ENCODE measurements at places on chromosomes 3 and 15.

DNA sequence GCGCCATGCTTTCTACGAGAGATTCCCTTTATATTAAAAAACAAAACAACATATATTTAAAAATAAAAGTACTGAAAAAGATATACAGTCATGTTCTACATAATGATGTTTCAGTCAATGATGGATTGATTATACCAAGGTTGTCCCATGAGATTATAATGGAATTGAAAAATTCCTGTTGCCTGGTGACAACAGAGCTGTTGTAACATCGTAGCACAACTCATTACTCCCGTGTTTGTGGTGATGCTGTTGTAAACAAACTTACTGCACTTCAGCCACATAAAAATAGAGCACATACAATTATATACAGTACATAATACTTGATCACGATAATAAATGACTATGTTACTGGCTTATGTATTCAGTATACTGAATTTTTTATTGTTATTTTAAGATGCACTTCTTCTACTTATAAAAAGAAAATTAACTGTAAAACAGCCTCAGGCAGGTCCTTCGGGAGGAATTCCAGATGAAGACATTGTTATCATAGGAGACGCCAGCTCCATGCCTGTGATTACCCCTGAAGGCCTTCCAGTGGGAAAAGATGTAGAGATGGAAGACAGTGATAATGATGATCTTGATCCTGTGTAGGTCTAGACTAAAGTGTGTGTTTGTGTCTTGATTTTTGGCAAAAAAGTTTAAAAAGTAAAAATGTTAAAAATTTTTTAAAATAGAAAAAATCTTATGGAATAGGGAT, 11.7 kb downstream of the CCR1 start:
- no peak for DNase-seq

GRCh38 chr3:185711255-185711870, 113.5 kb downstream of the IGF2BP2 start:
- DNase-seq = no peak

- DNase-seq = no peak
Observed at GRCh38 chr15:98231696-98232440, 271.4 kb downstream of the ARRDC4 start.

DNA sequence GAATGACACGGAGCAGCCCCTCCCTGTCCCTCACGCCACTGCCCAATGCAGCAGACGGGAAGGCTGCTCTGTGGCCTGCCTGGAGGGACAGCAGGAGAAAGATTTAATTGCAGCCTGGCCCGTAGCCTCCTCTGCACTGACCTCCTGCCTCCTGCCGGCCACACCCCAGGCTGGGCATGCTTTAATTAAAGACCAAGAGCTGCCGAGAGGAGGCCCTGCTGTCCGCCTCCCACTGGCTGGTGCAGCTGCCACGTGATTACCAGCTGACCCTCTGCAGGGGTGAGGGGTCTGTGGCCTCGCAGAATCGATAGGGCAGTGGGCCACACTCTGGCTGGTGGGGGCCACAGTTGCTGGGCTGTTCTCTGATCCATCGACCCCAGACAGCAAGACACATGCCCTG, 100.2 kb upstream of the PRR23E start:
- no peak for DNase-seq

DNA sequence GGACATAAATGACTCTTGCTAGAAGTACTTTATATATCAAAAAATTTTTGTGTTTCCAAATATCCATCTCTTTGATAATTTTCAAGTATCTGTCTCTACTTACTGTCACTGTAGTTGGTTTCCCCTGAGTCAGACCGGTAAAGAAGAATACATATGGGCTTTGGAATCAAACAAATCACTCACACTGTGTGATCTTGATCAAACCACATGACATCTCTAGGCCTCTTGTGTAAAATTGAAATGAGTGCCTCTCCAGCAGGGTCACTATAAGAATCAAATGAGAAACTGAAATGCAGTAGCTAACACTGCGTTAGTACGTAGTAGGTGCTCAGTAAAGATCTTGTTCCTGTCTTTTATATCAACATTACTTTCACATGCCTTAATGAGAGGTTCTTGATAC, 314.6 kb upstream of the STT3B start:
- no peak for DNase-seq

DNA sequence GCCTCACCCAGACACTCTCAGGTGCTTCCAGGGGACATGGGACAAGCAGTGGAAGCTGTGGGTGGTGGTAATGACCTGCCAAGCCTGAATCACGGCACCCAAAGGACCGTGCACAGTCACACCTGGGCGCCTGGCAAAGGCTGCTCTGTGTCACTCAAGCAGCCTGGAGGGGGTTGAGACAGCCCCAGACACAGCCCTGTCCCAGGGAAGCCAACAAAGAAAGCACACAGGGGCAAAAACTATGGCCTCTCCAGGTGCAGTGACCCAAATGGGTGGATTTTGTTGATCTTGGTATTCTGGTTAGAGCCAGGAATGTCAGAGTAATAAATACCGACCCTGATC, 15.0 kb upstream of the OCA2 start:
- no peak for DNase-seq

DNA sequence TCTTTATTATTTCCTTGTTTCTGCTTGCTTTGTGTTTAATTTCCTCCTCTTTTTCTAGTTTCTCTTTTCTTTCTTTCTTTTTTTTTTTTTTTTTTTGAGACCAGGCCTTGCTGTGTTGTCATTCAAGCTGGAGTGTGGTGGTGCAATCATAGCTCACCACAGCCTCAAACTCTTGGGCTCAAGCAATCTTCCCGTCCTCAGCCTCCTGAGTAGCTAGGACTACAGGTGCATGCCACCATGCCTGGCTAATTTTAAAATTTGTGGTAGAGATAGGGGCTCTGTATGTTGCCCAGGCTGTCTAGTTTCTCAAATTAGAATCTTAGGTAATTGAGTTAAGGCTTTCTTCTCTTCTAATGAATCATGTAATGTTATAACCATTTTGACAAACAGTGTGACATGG, 22.4 kb downstream of the SLMAP start:
- no peak for DNase-seq

DNA sequence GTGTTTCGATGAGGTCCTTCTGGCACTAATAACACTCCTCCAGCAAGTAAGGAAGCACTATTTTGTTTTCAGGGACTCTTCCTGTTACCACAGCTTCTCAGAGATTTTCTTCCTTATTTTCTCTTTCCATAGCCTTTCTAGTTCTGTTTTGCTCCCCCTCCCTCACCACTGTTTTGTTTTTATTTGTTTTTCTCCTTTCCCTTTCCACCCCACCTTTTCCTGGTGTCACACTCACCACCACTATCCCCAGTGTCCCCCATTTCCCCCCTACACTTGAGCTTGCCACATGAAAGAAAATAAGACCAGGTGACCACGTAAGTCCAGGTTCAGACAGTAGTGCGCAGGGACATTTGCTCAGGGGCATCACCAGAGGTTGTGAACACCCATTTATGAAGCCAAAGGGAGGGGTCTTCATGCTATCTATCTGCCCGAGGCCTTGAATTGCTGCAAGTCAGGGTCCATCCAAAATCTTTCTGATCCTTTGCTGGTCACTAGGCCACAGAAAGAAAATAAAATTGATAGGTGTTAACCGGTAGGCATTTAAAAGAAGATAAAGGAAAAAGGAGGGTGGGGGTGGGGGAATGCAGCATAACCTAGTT, 1.4 kb upstream of the RFTN1 start:
- no peak for DNase-seq

DNA sequence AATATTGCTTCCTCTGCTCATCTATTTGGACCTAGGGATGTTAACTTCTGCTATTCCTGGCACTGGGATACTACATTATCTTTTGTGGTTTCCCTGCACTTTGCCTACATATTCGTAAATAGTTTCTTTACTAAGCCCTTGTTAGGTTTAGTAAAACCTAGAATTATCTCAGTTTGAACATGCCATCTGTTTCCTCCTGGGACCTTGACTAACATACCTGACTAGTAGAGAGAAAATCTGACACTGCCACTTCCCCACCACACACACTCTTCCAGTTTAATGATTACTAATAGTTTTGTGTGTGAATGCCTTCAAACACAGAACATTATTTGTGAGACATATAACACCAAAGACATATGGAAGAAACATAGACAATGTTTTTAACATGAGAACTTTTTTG, 28.2 kb upstream of the SOX2 start:
- DNase-seq = no peak

DNA sequence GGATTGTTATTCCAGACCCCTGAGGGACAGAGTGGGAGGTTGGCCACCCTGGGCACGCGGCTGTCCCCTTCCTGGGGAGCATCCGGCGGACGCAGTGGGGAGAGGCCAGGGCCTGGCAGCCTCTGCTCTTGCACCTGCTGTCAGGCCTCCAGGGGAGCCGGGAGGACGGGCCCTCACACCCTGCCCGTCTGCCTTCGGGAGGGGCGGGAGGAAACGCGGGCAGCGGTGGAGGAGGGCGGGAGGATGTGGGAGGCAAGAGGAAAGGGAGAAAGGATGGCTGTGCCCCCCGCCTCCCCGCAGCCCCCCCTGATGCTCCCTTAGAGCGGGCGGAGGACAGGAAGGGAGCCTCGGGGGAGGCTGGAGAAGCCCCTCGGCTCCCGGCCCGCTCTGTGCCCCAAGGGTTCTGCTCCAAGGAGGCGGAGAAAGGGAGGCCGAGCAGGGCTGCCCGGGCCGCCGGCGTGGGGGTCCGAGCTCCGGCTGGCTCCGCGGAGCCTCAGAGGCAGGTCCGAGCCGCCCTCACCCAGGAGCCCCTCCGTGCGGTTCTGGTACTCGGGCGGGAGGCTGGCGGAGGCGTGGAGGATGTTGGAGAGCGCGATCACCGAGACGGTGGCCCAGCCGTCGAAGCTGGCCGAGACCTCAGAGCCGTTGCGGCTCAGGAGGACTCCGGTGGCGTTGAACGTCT, 40.9 kb downstream of the MUC20 start:
- no peak for DNase-seq

GRCh38 chr15:23484870-23485269, 37.8 kb upstream of the GOLGA6L2 start:
- DNase-seq = no peak

- DNase-seq = no peak
Observed at GRCh38 chr15:28887339-28888174, 1.8 kb downstream of the APBA2 start.

GRCh38 chr3:123799544-123800361, 84.4 kb downstream of the MYLK start:
- peak; percentile 73 for DNase-seq

DNA sequence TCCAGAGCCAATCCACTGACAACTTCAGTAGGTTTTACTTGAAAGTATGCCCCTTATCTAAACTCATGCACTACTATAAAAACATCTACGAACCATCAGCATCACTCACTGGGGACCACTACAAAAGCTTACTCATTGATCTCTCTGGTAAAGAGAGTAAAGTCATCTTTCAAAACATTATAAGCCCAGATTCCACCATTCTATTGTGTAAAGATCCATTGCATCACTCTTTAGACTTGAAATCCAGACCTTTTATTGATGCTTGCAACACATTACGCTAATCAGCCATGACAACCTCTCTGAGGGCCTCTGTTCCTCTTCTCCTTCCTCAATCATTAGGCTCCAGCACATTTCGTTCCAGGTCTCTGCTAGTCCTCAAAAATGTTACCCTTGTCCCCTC, 248.9 kb upstream of the WNT5A start:
- DNase-seq = no peak

DNA sequence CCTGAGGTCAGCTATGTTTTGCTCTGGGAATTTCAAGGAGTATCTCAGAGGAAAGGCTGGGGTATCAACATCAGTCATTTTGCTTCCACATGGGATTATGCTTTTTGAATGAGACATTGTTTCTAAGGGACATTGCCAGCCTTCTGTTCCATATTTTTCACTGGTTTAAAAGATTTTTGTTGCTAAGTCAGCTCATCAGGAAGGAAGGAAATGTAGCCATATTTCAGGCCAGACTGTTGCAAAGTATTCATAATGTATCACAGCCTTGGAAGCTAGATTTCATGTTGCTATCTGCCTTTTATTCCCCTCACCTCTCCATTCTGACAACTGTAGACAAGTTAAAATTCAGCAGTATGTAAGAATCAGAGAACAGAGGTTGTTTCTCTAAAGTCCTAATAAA, 61.0 kb upstream of the CHRM5 start:
- DNase-seq = no peak

GRCh38 chr3:13846716-13847570, 32.9 kb downstream of the WNT7A start:
- no peak for DNase-seq

DNA sequence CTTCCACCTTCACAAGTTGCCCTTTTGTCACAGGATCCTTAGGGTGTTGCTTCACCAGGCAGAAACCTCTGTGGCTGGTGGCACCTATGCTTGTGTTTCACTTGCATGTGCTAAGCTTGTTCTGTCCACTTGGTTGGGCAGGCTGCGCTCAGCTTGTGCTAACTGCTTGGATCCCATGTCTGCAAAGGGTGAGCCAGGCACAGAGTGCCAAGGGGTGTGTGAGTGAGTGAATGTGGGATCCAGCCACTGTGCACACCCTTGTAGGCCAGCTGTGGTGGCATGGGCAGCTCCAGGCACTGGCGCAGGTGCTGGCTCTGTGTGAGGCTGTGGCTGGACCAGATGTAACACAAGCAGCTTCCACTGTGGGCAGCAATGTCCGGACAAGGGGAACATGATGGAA, 728.7 kb upstream of the ROBO1 start:
- no peak for DNase-seq

DNA sequence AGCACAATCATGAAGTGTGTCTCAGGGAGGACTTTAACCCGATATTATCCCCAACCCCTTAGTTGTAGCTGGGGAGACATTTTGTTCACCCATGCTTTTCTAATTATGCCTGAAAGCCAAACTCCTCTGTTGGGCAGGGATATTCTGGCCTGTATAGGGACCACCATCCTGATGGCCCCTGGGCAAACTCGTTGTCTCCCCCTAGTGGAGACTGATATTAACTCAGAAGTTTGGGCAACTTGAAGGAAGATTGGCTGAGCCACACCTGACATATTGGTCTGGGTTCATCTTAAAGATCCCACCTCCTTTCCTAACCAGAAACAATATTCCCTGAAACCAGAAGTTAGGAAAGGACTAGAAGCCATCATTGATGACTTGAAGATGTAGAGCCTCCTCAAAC, 42.3 kb downstream of the TM4SF18 start:
- no peak for DNase-seq

GRCh38 chr3:20056725-20057611, 16.7 kb downstream of the KAT2B start:
- DNase-seq = no peak

GRCh38 chr3:16361087-16361486, 96.1 kb downstream of the OXNAD1 start:
- no peak for DNase-seq

DNA sequence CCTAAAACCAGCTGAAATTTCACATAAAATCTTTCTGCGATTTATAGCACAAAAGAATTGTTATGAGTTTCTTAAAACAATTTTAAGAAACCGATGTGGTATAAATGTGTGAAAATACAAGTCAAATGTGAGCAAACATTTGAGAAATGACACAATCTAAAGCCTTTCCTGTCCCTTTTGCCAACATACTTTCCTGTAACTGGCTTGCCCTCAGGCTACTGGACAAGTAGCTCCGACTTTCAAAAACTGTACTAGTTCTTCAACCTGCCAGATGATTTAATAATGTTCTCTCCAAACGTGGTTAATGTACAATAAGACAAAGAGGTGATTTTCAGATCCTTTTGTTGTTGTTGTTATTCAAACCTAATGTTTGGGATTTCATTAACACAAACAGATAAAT, 105.9 kb upstream of the ARHGEF26 start:
- DNase-seq = no peak

Measured in neuronal stem cell (in vitro differentiated cells).